ENCODE measurements at places on chromosomes 6 and 20. TPM values are rescaled to one million over a fixed set of nuclear protein-coding genes. Genes with fewer than 3 reads are reported as not detected.

Gene CMTR1
- total RNA-seq: 34.6 TPM

Gene BPIFB1
- total RNA-seq: not detected

Gene RAMACL
- total RNA-seq: 5.6 TPM

Gene NMBR
- total RNA-seq: not detected

Gene HIVEP2
- total RNA-seq: 15.9 TPM

Gene ATP9A
- total RNA-seq: 34.8 TPM

Data from gastrocnemius medialis (tissue), 4 donors.